NCI-H2081 treated with DMSO at 0.1 percent for 48 hours (cell line): ENCODE measurements at places on chromosomes 12 and 14.

- DNase-seq = no peak
Measured at GRCh38 chr12:115464661-115465060, 780.7 kb upstream of the TBX3 start.

- DNase-seq = no peak
Measured at GRCh38 chr14:32366986-32367385, 37.9 kb downstream of the AKAP6 start.

DNA sequence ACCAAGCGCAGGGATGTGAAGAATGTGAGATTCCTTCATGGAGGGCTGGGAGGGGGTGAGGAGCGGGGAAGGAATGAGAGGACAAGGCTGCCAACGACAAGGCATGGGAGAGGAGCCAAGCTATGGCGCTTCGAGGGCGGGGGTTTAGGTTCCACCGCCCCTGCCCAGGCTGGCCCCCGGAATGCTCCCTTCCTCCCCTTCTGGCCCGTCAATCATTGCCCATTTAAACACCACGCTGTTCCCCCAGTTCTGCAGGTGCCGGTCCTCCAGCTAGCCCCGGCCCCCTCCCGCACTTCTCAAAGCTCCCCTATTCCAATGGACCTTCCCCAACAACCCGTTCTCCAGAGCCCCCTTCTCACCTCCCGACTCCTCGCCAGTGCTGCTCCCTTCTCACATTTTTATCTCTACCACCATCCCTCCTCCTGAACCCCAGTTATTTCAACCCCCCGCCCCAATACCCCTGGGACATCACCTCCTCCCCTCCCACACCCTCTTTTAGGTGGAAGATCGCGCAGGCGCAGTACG is 428 bp downstream of the RNF41 start:
- DNase-seq = no peak

DNA sequence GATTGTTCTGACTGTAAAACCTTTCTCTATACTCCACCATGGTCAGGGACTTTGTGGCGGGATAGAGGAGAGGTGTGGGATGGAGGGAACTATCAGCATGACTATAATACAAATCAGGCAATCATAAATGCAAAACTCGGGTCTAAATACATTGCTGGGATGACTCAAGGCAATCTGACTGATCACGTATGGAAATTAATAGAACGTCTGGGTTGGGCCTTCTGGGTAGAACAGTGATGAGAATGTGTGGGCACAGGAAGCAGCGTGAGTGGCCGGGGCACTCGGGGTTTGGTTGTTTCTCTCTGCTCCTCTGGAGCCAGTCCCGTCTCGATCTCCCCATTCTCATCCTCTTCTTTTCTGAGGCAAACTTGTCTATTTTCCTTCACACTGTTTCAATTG is 485.8 kb downstream of the VRK1 start:
- no peak for DNase-seq

GRCh38 chr12:114668151-114668885 is 15.7 kb downstream of the TBX3 start:
- DNase-seq = no peak

GRCh38 chr12:25518512-25518911 is 34.6 kb downstream of the LMNTD1 start:
- no peak for DNase-seq

DNA sequence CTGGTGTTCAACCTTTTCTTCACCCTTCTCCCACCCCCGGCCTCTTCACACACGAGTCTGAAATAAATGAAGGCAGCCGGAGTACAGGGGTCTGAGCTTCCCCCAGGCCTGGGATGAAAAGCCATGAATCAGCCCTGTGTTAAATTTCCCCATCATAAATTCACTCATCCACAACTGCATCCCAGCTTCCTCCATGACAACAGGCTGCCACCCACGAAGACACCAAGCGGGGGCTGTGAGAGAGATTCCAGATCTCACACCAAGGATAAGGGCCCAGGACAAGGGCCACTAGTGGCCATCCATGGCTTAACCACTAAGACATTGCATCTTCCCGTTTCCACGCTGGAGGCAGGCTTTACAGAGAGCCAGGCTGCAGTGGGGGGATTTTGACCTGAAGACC is 93.9 kb upstream of the NCOR2 start:
- DNase-seq = no peak
